ENCODE measurements at places on chromosomes 7 and 10.

- no peak for ATAC-seq
Observed at GRCh38 chr7:44987996-44988395, 9.2 kb upstream of the MYO1G start.

DNA sequence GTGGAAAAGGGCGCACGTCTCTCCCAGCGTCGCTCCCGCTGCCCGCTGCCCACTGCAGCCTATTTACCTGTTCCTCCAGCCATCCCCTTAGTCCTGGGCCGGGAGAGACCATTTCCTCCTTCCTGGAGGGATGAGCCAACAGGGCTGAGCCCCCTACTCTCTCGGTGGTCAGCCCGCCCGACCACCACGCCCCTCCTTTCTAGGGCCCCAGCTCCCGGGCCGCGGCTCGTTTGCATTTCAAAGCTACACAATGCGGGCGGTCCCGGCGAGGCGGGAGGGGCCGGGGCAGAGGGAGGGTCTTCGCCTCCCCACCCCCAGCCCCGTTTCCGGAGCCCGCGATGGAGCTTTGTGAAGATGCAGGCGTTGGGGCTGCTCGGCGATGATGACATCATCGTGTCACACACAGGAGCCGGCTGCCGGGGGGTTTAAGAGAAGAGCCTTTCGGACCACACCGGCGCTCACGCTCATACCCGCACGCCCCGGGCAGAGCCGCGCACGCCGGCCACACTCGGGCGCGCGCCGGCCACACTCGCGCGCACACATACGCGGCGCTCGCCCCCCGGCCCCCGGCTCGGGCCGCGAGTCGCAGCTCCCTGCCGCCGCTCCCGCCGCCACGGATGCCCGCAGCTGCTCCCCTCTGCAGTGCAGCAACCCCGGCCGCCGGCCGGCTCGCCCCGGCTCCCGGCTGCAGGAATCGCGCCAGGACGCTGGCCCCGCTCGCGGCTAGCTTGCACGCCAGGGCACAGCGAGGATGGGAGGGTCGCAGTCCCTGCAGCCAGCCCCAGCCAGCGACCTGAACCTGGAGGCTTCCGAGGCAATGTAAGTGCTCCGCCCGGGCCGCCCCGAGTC, 107.7 kb upstream of the BTBD16 start:
- ATAC-seq: peak; percentile 17

DNA sequence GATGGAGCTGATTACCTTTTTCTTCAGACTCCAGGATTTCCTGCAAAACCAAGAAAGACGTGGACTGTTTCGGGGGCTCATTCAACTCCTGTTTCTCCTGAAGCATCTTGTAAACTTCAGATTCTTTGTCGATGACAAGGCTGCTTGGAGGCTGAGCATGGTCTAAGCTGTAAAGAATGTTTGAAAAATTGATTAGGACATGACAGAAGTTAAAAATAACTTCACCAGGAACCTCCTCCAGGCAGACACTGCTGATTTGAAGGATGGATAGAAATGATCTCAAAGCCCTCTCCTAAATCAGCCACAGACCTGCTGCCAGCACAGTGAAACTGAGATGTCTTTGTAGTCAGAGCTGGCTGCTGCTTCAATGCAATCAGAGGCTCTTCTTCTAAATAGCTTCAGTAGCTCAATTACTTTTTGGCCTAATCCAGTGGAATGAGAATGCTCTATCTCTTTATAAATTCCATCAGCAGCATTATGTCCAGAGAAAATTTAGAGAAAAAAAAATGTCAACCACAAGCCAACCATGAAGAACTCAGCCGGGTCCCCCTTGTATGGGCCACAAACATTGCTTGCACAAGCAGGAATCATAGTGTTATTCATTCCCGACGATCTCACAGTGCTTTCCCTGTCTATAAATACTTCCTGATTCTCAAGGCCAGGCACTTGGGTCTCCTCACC, 43.5 kb downstream of the PDLIM1 start:
- ATAC-seq: no peak

DNA sequence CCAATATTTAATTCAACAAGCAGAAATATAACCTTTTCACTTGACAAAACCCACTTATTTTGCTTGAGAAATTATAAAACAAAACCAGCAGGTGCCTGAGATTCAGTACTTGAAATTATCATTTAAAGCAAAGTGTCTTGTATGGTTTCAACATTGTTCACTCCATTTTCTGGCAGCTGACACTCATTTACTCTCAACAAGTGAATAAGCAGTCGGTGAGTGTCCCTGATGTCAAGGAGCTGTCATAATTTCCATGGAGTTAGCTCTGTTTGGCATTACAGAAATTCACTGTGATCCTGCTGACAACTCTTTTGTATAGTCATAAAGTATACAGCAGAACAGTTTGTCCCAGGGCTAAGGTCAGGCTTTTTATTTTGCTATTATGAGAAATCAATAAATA, 490.0 kb downstream of the CNTNAP2 start:
- ATAC-seq: no peak

- no peak for ATAC-seq
Observed at GRCh38 chr7:36723291-36723690, 1.0 kb downstream of the AOAH start.

DNA sequence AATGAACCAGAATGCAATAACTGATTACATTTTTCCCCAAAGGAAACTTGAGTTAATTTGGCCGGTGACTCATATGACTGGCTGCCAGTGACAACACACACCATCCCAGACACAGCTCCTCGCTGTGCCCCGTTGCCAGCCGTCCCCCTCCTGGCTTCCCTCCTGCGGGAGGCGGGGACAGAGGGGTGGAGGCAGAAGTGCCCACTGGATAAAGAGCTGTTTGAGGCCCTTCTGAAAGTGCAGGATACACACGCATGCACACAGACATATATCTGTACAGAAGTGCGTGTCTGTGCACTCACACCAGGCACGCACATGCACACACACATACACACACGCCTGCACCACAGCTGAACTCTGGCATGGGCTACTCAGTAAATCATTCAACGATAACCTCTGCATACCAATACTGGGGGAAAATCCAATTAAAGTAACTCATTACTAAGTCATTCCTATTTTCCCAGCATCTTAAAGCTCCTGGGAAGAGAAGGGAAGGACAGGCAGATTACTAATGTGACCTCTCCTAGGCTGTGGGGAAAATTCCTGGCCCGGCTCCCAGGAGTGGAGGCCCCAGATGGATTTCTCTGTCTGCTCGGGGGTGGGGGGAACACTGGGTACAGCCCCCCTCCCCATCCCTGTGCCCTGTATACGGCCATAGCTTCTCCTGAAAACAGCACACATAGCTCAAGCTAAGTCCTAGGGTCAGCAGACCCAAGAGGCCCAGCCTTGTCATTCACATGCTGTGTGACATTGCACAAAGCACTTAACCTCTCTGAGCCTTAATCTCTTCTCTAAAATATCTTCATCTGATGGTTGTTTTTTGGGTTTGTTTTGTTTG, 52.3 kb upstream of the MYL10 start:
- ATAC-seq: peak; percentile 84

DNA sequence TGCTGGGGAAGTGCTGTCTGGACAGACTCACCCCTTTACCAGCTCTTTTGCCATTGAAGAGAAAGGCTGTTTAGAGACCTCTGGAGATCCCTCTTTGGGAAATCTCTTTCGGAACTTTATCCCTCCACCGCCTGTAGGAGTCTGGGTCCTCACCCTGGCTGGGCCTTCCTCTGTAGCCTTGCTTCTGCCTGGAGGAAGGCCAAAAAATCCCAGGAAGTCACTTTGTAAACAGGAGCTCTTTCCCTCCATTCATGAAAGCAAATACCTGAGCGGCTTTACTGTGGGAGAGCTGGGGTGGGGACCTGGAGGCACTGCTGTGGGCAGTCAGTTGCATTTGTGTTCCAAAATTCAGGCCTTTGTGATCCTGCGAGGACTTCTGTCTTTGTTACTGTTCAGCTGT, 126.2 kb downstream of the KLF6 start:
- ATAC-seq: no peak

DNA sequence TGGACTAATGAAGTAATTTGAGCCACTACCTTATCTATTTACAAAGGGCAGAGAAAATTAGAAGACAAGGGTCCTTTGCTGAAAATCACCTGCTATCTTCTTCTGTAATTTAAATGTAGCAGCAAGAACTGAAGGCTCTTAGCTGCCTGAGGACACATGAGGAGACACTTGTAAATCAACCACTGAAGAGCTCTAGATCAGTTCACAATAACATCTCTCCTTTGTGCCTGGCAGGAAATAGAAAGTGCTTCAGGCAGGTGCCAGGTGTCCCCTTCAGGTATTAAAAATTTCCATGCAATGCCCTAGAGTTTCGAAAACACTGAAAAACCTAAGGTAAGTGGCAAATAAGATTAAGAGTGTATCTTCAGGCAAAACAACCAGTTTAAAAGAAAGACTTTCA, 474.6 kb downstream of the GRM8 start:
- no peak for ATAC-seq

DNA sequence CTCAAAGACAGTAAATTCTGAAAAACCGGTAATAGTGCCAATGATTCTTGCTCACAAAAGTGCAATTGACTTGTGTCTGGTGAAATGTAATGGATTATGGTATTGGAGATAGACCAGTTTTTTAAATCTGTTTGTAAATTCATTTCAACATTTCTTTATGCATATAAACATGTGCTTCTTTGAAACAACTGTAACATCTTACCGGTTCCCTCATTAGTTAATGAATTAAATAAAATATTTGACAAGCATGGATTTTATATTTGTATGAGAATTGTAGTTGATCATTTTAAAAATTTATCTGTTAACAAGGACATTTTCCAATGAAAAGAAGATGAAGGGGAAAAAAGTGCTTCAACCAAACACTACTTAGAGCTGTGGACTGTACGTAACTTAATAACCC, 21.0 kb upstream of the APBB1IP start:
- ATAC-seq: no peak

DNA sequence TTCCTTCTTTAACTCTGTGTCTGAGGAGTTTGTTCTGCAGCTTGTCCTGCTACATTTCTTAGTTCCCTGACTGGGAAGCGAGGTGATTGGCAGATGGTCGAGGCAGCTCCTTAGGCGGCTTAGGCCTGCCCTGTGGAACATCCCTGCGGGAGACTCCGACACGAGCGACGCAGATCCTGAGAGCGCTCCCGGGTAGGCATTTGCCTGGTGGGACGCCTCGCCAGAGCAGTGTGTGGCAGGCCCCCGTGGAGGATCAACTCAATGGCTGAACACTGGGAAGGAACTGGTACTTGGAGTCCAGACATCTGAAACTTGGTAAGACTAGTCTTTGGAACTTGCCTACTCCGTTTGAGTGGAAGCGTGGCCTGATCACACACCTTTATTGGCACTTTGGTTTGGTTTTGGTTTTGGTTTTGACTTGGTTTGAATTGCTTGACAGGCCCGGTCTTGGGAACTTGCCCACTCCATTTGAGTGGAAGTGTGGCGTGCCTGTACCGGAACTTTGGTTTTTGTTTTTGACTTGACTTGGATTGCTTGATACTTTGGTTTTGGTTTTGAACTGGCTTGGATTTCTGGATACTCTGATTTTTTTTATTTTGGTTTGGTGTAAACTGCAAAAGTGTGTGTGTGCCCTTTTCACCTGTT, 42.6 kb downstream of the MAP3K8 start:
- no peak for ATAC-seq

DNA sequence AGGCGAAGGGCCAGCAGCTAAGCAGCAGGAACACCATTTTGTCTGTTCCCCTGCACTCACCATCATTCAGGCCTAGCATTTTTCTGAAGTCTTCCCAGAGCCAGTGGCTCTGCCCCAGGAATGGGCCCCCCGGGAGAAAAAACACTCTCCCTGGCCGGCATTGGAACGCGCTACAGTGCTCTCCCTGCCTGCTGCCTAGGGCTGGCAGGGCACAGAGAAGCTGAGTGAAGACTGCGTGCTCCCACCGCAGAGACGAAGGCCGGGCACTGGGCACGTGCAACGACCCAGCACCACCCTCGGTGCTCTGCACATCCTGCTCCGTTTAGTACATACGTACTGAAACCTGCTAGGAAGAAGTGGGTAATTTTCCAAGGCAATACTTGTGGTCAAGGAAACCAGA, 34.4 kb downstream of the HSPA12A start:
- ATAC-seq: no peak

DNA sequence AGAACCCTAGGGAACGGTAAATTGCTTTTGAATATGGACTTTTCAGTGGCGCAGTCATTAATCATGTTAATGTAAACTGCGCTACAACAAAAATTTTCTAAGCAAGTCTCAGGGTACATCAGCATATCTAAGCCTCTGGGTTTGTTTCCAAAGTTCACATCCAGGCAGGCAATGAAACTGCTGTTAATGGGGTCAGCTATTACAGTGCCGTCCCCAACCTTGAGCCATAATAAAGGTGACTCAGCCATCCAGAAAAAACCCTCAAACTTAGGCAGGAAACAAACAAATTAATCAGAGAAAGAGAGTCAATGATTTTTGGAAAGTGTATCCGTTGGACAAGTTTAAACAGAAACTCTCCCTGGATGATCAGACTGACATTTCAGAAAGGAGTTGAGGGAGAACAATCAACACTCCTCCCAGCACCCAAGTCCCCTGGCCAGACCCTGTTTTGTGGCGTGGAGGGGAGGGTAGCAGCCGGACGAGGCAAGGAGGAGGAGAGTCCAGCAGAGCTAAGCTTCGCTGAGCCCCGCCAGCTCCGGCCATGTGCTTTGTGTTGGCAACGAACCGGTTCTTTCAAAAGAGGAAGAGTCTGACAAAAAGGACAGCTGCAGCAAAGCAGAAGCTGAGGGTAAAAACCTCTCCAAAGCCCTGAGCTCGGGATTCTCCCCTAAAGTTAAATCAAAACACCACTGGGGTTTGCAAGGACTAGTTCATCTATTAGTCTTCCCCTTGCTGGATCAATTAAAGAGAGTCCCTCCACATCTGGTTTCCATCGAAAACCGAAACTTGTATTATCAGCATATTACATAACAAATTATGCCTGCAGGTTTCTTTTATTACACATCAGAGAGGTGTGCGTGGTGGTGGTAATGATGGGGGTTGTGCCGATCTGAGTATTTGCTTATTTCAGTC, 3.6 kb downstream of the FAM53B start:
- ATAC-seq: peak; percentile 32

DNA sequence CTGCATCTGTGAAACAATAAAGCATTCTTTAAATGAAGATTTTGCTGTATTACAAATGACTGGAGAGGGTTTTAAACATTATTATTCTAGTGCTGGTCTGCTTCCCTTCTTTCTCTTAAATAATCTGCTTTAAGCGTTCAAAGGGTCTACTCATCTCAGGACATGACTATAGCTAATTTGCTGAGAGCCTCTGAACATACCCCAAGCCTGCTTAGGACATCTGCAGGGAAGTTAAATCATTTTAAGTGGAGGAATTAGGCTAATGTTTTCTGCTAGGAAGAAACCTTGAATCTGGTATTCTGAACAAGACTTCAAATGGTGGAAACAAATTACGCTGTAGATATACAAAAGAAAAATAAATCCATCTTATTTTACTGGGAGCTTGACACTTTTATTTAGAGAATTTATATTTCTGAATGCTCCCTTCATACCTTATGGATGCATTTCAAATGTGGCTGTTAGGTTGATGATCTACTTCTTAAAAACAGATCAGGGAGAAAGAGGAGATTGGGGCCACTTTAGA, 124.4 kb upstream of the ITGB1 start:
- no peak for ATAC-seq
